ENCODE measurements at places on chromosomes 3 and 15.
A peak's percentile ranks its signal among the peaks of the same experiment; 100 is the strongest.

GRCh38 chr15:75989045-75989444 is 23.2 kb downstream of the NRG4 start:
- no peak for DNase-seq

DNA sequence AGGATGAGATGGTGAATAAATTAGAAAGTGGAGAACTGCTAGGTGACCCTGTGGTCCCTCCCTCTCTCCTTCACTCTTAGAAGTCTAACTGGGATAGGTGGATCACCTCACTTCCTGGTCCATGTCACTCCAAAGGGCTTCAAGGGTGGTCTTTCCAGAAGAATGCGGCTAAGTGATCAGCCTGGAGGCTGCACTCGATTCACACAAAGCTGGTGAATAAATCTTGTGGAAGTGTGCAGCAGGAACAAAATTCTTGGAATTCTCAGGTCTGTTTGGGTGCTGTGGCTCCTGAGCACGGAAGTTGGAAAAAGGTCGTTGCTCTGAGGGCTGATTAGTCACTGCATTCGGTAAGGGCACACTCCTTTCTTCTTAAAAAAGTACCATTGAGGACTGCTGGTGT is 46.3 kb downstream of the GASK1A start:
- no peak for DNase-seq

- DNase-seq = no peak
Observed at GRCh38 chr3:152210697-152211096, 58.0 kb upstream of the MBNL1 start.

DNA sequence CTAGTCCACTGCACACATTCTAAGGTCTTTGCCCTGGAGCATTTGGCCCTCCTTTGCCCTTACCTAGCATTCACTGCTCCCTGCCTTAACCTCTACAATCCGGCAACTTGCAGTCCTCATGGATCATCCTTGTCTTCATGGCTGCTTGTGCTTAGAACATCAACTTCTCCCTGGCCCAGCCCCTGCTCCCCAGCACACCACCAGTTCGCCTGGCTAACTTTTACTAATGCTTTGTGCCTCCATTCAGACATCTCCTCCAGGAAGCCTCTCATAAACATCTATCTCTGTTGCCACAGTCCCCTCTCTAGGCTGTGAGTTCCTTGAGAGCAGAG is 57.1 kb downstream of the AAGAB start:
- no peak for DNase-seq

DNA sequence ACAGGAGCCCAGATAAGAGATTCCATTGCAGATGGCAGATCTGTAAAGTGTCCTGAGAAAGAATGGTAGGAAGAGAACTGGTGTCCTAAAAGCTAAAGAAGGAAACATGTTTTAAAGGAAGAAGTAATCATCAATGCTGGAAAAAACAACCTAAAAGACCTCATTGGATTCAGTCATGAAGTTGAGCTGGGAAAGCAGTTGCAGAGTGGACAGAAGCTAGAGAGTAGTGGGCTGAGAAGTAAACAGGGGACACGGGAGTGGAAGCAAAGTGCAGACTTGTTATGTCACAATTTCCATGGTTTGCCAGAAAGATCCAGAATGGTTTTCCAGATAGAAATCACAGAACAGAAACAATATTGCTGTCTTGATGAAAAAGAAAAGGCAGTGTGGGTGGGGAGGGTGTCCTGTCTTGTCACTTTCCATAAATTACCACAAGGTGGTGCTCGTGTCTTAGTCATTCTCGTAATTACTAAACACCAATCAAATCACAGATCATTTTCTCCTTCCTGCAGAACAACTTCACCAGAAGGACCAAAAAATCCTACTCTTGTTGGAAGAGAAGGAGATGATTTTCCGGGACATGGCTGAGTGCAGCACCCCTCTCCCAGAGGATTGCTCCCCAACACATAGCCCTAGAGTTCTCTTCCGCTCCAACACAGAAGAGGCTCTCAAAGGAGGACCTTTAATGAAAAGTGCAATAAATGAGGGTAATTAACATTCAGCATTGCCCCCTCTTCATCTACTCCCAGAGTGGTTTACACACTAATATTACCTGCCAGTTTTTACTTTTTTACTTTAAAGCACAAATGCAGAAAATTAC is 64.5 kb downstream of the KLHL25 start:
- DNase-seq = peak; percentile 47

GRCh38 chr3:187912007-187912406 is 166.7 kb upstream of the BCL6 start:
- no peak for DNase-seq

GRCh38 chr15:63073497-63074172 is 31.1 kb downstream of the TPM1 start:
- no peak for DNase-seq

All from activated T-cell treated with anti-CD3 and anti-CD28 coated beads, Interleukin-2, amount 50 U/mL, for 48 hours (primary cell).